ENCODE measurements at places on chromosomes 12 and 14.

GRCh38 chr12:12979731-12980259 lies 20.3 kb downstream of the HEBP1 start:
- DNase-seq: peak; percentile 94

DNA sequence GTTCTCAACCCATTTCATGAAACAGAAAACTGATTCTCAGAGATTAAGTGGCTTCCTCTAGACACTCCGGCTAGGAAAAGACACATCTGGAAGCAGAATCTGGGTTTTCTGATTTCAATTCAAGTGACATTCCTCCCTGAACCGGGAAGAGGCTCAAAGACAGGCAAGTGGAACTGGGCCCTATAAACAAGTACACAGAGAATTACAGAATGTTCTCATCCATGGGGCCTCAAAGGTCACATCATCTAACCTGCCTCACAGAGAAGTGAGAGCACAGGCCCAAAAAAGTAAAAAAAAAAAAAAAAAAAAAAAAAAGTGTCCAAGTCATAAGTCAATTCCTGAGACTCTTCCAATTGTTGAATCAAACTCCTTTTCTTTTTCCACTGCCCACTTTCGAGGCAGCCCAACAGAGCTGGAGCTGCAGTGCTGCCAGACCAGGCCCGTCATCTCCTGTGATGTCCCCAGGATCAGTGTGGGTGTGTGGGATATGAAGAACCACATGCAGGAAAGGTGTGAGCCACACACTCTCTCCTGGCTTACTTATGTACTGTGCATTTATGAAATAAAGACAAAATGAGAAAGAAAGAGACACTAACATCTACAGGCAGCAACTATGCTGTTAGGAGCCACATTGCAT lies 2.8 kb upstream of the KRT1 start:
- DNase-seq: no peak

DNA sequence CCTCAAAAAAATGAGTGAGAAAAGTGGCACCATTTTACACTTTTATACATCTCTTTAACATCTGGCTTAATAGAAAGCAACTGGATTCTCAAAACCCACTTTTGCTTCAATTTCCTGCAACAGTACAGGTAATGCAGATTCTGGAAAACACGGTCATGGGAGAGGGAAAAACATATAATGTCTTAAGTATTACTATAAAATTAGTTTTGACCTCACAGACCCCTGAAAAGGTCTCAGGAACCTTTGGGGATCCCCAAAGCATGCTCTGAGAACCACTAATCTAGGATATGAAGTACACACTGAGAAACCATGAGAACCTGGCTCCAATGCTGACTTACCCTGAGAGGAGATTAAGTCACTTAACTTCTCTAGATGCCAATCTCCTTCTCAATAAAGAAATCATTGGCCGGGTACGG lies 64.7 kb downstream of the PPP2R5E start:
- no peak for DNase-seq

GRCh38 chr14:99430491-99430890 lies 50.2 kb downstream of the SETD3 start:
- no peak for DNase-seq

DNA sequence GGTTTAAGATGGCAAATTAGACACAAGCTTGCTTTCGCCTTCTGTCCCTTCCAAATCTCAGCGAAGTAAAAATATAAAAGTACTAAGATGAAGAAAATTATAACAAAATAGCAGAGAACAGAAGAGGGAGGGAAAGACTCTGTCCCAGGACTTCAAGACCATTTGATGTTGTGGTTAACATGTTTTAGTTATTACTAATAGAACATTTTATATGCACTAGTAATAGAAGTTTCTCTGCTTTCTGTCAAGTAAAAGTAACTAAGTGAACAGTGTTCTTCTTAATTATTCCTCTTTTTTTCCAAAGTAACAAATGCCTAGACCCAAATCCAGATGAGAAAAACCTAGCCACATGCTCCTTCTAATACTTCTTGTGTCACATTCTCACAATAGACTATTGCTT lies 85.1 kb upstream of the DAAM1 start:
- no peak for DNase-seq

- DNase-seq: no peak
These were observed 9.0 kb downstream of the PLEKHA5 start for GRCh38 chr12:19138551-19138950.

DNA sequence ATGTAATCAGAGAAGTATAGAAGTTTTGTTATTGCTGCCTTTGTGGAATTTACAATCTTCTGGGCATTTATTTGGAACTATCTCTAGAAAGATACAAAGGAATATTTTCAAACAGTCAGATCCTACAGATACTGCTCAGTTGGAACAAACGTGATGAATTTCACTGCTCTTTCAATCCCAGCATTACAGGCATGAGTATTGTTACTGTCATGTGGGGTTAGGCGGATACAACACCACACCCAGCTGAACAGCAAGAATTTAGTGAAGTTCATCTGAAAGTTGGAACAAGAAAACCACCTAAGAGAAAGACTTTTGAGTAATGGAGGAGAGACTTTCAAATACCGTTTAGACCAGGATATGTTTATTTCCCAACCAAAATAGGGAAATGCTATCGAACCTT lies 123.3 kb upstream of the PLXNC1 start:
- DNase-seq: no peak

- no peak for DNase-seq
These were observed 1.3 kb downstream of the SETD3 start for GRCh38 chr14:99479160-99479905.

- DNase-seq: no peak
These were observed 2.6 kb downstream of the GARIN2 start for GRCh38 chr14:67191768-67192290.

GRCh38 chr12:82694970-82695369 lies 8.3 kb downstream of the TMTC2 start:
- DNase-seq: peak; percentile 55

DNA sequence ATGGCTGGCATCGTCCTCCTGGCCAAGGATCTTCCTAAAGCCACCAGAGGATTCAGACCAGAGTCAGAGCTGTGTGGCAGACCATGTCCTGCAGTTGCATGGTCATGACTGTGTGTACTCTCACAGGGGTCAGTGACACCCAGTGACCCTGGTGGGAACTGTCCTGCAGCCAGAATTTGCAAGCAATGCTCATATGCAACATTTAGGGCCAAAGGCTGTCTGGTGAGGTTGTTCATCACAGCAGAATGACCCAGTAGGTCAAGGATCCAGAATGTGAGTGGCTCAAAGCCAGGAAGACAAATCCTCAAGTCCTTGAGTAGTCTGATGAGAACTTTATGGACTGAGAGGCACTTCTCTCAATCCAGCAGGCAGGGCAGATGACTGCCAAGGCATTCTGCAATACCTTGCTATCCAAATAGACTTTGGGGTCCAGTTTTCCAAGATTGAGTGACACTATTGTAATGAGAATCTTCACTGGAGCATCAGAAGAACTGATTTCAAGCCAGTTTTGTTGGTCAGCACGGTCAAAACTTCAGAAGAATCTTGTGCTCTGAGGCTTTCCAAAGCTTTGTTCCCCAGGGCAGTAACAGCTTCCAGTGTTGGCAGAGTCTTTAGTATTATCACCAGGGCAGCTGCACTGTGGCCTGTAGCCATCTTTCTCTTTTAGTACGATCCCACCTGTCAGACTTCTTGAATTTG lies 122.0 kb downstream of the PTCSC3 start:
- no peak for DNase-seq

DNA sequence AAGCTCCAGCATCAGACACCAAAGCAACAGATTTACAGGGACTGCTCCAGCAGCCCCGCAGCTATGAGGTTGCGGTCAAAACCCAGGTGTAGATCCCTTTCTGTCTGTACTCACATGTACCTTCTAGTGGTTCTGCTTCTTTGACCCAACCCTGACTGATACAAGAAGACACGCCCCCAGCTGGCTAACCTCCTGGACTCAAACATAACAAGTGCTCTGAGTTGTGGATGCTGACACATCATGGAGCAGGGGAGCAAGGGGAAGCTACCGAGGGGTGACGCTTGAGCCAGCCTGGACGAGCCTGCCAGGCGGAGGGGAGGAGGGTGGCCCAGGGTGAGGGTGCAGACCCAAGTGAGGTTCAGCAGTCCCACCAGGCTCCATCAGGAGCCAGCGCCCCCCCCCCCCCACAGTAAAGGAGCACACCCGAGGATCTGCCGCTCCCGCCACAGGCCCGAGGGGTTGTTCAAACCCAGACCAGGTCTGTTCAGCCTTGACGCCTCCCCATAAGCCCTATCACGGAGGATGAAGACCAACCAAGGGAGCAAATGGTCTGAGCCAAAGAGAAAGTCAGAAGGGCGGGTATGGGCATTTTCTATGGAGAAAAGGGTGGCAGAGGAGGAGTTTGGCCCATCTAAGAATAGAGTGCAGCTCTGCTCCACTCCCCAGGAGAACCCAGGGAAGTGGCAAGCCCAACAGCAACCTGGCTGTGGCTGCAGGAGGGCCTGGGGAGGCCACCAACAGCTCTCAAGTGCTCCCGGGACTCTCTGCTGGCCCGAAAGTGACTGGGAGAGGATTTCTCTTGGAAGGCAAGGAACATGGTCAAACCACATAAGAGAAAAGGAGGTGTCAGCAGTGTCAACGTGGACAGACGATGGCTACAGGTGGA lies 229.4 kb downstream of the BCL11B start:
- DNase-seq: no peak

DNA sequence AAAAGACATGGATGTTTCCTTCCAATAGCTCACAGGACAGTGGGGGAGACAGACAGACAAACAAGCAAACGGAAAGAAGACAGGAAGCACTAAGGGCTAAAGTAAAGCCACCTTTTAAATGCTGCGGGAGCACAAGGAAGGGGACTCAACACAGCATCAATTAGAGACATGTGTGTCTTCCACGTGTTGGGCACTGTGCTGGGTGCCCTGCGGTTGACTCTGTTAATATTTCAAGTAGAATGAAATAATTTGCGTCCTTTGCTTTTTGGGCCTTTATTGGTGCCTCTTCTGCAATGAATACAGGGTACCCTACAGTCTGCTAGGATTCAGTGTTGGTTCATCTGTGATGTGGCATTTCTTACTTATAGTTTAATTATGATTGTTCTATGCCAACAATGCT lies 90.9 kb upstream of the CPM start:
- DNase-seq: no peak

DNA sequence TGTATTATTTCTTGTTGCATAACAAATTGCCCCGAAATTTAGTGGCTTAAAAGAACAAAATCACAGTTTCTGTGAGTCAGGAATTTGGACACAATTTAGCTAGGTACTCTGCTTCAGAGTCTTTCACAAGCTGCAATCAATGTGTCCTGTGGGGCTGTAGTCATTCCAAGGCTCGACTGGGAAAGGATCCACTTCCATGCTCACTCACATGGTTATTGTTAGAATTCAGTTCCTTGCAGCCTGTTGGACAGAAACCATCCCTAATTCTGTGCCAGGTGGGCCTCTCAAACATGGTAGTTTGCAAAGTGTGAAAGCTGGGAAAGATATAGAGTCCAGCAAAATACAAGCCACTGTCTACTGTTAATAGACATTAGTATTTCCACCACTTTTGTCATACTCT lies 59.7 kb upstream of the ARID2 start:
- DNase-seq: no peak

GRCh38 chr12:69534389-69534822 lies 50.9 kb upstream of the CCT2 start:
- peak; percentile 93 for DNase-seq

Data from HS-5 (cell line).